T-helper 17 cell (primary cell): ENCODE measurements at places on chromosomes 6 and 20. TPM values are rescaled to one million over a fixed set of nuclear protein-coding genes. Genes with fewer than 3 reads are reported as not detected.

GRCh38 chr20:34088305-34089174, 23.5 kb downstream of the EIF2S2 start:
- H3K4me3 ChIP-seq, result no peak overlapping the region
- H3K4me1 ChIP-seq, result peaks cover 20% of the 10 kb centered on the region
- H3K27me3 ChIP-seq, result no peaks in the 10 kb centered on the region
- H3K36me3 ChIP-seq, result peaks cover 10% of the 10 kb centered on the region
- peak overlapping the region; percentile 76 for H3K27ac ChIP-seq

- H3K27ac ChIP-seq, result no peak overlapping the region
- no peaks in the 10 kb centered on the region for H3K4me1 ChIP-seq
- no peak overlapping the region for H3K4me3 ChIP-seq
- no peaks in the 10 kb centered on the region for H3K27me3 ChIP-seq
- no peaks in the 10 kb centered on the region for H3K36me3 ChIP-seq
- DNase-seq, result no peak
Measured at GRCh38 chr6:130239755-130240154, 17.0 kb upstream of the SAMD3 start.

DNA sequence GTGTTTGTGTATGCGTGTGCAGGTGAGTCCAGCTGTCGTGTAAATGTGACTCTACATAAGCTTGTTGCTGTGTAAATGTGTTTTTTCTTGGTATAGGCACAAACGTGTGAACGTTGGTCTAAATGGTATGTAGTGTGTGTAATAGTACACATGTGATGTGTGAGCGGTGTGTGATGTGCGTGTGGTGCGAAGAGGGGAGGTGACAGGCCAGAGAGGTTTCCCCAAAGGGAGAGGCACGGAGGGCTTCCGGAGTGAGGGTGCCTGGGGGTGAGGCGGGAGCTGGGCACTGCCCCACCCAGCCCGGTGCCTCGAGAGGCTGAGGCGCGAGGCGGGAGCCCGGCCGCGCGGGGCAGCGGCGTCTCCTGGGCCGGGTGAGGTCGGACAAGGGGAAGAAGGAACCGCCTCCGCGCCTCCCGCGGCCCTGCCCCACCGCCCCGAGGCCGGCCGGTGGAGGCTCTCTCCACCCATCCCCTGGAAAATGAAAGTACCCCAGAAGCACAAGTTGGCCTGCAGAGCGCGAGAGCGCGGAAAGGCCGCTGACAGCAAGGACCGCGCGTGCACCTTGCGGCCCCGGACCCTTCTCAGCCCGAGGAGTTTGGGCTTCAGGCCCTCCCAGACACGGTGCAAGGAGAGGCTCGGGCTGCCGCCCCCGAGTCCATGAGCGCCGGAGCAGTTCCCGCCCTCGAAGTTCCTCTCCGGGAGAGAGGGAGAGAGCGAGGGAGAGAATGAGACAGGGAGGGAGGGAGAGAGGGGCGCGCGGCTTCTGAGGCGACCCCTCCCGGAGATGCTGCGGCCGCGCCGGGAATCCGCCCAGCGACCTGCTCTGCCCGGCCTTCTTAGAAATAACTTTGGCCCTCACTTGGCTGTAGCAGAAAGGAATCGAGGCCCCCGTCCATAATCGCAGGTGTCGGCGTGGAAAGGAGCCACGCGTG, 43.2 kb upstream of the OSTM1 start:
- H3K4me1 ChIP-seq, result peaks cover 39% of the 10 kb centered on the region
- H3K4me3 ChIP-seq, result peak overlapping the region; percentile 97
- H3K27ac ChIP-seq, result no peak overlapping the region
- no peak for DNase-seq
- peaks cover 15% of the 10 kb centered on the region for H3K36me3 ChIP-seq

DNA sequence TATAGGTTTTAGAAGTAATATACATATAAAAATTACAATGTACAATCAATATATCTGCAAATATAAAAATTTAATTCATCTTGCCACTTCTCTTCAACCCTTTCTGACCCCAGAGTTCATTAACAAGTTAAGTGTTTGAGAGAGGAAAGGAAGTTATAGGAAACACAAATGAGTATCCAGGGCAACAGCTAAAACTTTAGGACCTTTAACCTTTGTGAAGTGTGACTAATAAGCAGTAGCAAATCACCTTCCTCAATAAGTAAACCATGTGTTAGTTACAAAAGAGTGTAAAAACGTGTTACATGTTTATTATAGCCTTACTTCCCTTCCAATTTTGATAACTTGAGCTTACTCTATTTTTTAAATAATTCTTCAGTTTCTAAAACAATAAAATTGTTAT, 73.4 kb upstream of the SIM1 start:
- no peak overlapping the region for H3K4me3 ChIP-seq
- H3K27ac ChIP-seq, result no peak overlapping the region
- H3K27me3 ChIP-seq, result no peaks in the 10 kb centered on the region
- no peak for DNase-seq

DNA sequence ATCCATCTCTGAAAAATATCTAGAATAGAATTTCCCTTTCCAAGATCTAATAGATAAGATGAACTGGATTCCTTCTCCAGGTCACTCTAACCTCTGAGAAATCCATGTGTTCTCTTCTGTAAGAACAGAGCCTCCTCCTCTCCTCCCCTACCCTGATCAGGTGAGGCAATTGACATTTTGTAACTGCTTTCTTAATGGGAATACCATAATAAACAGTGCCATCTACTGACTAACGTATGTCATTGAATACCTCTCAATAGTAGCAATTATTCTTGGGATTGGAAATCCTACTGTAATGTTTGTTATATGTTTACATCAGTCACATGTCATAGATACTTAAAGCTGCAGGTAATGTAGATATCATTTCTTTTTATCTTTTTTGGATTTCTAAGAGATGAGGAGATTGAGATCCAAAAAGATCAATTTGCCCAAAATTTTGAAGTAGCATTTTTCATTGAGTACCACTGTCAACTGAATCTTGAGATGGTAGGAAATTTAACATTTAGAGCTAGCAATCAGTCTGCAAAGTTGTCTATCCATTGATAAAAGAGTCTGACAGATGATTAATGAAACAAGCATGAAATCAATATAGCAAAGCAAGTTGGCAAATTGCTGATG, 365.8 kb upstream of the HSF2 start:
- no peaks in the 10 kb centered on the region for H3K36me3 ChIP-seq
- no peak overlapping the region for H3K27ac ChIP-seq
- peaks cover 15% of the 10 kb centered on the region for H3K27me3 ChIP-seq
- no peak for DNase-seq
- peaks cover 3% of the 10 kb centered on the region for H3K4me1 ChIP-seq

GRCh38 chr6:57222743-57223077, 603 bp upstream of the RAB23 start:
- H3K4me3 ChIP-seq, result peak overlapping the region; percentile 99
- H3K4me1 ChIP-seq, result peaks cover 14% of the 10 kb centered on the region
- no peak for DNase-seq
- peaks cover 36% of the 10 kb centered on the region for H3K27me3 ChIP-seq
- H3K27ac ChIP-seq, result peak overlapping the region; percentile 87

GRCh38 chr6:139475241-139475640, 100.8 kb upstream of the CITED2 start:
- H3K27ac ChIP-seq, result no peak overlapping the region
- no peak overlapping the region for H3K4me3 ChIP-seq
- no peaks in the 10 kb centered on the region for H3K27me3 ChIP-seq

DNA sequence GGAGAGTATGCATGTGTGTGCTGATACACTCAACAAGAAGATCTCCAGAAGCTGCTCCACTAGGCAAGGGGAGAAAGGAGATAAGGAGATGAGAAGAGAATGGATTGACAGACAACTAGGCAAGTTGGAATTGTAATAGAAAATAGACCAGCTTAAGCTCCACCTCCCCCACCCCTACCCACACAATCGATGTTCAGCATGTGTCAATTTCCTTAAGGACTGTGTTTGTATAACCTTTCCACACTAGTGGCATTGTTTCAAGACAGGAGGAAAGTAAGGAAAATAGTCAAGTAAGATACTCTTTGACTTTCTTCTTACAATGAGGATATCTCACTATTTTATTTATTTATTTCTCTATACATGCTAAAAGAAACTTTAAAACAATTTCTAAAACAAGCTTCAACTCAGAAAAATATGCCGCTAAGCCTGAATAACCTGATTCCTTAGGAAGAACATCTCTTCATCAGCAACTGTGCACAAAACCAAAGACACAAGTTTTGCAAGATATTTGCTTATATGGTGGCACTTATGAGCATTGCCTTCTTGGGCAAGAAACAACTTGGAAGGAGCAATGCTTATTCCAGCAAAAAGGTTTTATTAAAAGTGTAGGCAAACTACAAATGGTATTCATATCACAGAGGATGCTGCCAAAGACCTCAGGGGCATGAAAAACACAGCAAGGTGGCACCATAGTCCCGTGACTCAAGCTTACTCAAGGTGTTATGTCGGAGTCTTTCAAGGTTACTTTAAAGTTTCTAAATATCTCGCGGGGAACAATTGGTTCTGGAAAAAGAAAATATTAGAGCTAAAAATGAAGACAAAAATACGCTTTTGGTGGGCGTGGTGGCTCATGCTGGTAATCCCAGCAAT, 249.1 kb downstream of the COL12A1 start:
- no peak for DNase-seq
- no peaks in the 10 kb centered on the region for H3K27me3 ChIP-seq
- H3K4me3 ChIP-seq, result no peak overlapping the region
- no peak overlapping the region for H3K27ac ChIP-seq
- no peaks in the 10 kb centered on the region for H3K36me3 ChIP-seq
- no peaks in the 10 kb centered on the region for H3K4me1 ChIP-seq

DNA sequence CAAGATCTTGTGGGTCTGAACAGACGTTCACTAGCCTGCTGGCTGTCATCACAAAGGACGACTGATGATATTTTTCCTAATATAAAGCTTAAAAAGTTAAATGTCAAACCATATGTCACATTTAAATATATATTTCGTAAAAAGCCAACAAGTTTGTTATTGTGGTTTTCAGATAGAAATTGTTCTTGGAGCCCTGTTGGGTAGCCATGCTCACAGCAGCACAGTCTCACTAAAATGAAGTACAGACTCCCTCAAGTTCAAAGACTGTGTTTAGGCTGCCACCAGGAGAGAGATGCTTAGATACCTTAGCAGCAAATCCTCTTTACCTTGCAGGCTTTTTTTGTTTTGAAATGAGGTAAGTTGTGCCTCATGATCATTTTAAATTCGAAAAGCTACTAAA, 17.8 kb downstream of the EEF1E1 start:
- no peak overlapping the region for H3K27ac ChIP-seq
- no peak overlapping the region for H3K4me3 ChIP-seq

GRCh38 chr6:134630508-134631121, 312.7 kb upstream of the SGK1 start:
- no peak overlapping the region for H3K27ac ChIP-seq
- H3K36me3 ChIP-seq, result no peaks in the 10 kb centered on the region

DNA sequence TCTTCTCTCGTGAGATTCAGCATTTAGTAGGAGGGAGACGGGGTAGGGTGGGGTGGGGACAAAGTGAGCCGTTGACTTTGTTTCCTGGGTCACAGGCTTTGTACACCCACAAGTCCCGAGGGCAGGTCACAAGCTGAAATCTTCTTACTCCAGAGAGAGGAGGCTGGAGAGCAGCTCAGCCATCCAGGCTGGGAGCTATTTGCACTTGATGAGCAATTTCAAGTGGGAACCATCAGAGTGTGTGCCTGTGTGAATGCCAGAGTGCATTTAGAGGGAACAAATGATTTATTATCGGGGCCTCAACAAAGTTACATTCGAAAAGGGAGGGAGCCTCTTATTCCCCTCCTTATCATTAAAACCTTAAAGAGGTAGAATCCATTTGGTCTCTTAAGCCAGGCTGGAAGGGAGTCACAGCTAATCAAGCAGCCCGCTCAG, 155.7 kb upstream of the JARID2 start:
- no peaks in the 10 kb centered on the region for H3K36me3 ChIP-seq
- H3K27me3 ChIP-seq, result peaks cover 8% of the 10 kb centered on the region
- H3K4me3 ChIP-seq, result no peak overlapping the region
- no peak overlapping the region for H3K27ac ChIP-seq

- H3K4me1 ChIP-seq, result no peaks in the 10 kb centered on the region
- no peak for DNase-seq
- peaks cover 14% of the 10 kb centered on the region for H3K27me3 ChIP-seq
- no peak overlapping the region for H3K4me3 ChIP-seq
- no peaks in the 10 kb centered on the region for H3K36me3 ChIP-seq
- no peak overlapping the region for H3K27ac ChIP-seq
Measured at GRCh38 chr20:52785679-52786078, 186.5 kb upstream of the TSHZ2 start.

DNA sequence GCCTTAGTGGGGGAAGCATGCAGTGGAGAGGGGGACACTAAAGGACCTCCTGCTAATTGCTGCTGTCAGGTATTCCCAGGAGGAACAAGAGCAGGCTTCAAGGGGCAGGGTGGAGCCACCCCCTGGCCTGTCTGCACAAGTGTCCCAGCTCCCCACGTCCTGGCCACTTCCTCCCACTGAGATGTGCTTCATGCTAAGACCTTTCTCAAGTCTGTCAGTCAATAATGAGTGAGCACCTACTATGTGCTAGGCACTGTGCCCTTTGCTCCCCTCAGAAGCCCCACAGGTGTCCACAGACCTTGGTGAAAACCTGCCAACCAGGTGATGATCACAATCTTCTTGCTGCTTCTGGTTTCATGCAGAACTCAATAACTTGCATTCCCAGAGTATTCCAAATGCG, 147.9 kb downstream of the UNC5CL start:
- H3K27ac ChIP-seq, result peak overlapping the region; percentile 47
- peaks cover 2% of the 10 kb centered on the region for H3K4me1 ChIP-seq
- peaks cover 2% of the 10 kb centered on the region for H3K36me3 ChIP-seq
- no peak for DNase-seq

DNA sequence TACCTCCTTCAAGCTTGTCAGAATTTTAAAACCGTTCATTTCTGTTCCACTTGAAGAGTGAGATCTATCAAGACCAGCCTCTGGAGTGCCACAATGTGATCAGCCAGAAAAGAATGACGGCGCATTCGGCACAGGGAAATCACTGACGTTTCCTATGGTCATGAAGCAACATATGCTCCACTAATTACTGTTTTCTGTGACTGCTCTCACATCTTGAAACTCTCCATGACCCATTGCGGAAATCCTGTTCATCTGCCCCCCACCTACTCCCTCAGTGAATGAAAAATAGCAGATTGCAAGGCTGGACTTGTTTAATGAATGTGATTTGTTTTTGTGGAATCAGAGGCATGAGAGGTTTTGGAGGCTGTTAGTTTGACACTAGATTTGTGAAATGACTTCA, 53.2 kb downstream of the SAMD5 start:
- H3K27ac ChIP-seq, result no peak overlapping the region
- H3K4me3 ChIP-seq, result no peak overlapping the region
- no peaks in the 10 kb centered on the region for H3K36me3 ChIP-seq
- H3K4me1 ChIP-seq, result no peaks in the 10 kb centered on the region
- DNase-seq, result no peak

Gene BPIFA1
- not detected for total RNA-seq

Gene IRF4
- total RNA-seq, result 16.6 TPM

Gene MLN
- not detected for total RNA-seq

Gene LGSN
- not detected for total RNA-seq

Gene SLC16A10
- total RNA-seq, result 6.3 TPM

Gene MACROD2
- total RNA-seq, result 0.85 TPM

Gene BACH2
- 69.9 TPM for total RNA-seq

Gene CTCFL
- total RNA-seq, result not detected

Gene BPIFB1
- not detected for total RNA-seq

Gene RNF217
- 4.9 TPM for total RNA-seq
